Progenitor cell of endocrine pancreas (in vitro differentiated cells): ENCODE measurements at places on chromosomes 3 and 15. TPM values are rescaled to one million over a fixed set of nuclear protein-coding genes. Genes with fewer than 3 reads are reported as not detected.

Gene PXK
- total RNA-seq = 11.7 and 12.5 TPM in 2 replicates

Gene ISLR
- total RNA-seq = not detected in 2 replicates

DNA sequence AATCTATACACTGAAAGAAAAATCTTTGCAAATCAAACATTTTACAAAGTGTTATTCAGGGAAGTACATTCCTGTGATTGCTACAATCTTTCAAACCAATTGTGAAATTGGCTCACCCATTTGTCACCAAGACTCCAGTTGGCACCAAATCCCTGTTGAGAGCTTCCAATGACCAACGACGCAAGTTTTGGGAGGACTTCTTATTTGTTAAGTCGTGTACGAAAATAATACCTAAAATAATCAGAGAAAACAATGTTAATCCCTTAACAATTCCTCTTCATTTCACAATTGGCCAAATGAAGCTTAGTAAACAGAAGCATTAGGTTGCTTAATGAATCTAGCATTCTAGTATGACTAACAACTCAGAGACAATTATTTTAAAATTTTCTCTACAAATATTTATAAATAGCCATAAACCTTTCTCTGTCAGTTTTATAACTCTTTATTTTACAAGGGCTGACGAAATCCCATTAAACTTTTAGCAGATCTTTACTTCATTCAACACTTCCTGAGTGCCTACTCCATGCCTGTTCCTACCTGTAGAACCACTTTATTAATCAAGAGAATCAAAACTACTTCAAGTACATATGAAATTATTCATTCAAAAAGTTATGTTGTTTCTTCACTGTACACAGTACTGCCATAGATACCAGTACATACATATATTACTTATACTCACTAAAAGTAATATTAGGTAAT is 24.0 kb upstream of the HGD start:
- DNase-seq = no peak
- peaks cover 23% of the 10 kb centered on the region for H3K36me3 ChIP-seq
- H3K27ac ChIP-seq = no peak overlapping the region
- H3K4me3 ChIP-seq = no peak overlapping the region
- no peaks in the 10 kb centered on the region for H3K27me3 ChIP-seq
- no peaks in the 10 kb centered on the region for H3K4me1 ChIP-seq

Gene DUOX1
- total RNA-seq = 1.4 and 1.6 TPM in 2 replicates

Gene CCR3
- total RNA-seq = not detected in 2 replicates

- DNase-seq = no peak
- H3K4me1 ChIP-seq = peaks cover 7% of the 10 kb centered on the region
- no peak overlapping the region for H3K4me3 ChIP-seq
- no peaks in the 10 kb centered on the region for H3K36me3 ChIP-seq
- H3K27ac ChIP-seq = no peak overlapping the region
These were observed 234.7 kb upstream of the GPR149 start for GRCh38 chr3:154664714-154665113.

Gene C3orf49
- total RNA-seq = not detected in 2 replicates

DNA sequence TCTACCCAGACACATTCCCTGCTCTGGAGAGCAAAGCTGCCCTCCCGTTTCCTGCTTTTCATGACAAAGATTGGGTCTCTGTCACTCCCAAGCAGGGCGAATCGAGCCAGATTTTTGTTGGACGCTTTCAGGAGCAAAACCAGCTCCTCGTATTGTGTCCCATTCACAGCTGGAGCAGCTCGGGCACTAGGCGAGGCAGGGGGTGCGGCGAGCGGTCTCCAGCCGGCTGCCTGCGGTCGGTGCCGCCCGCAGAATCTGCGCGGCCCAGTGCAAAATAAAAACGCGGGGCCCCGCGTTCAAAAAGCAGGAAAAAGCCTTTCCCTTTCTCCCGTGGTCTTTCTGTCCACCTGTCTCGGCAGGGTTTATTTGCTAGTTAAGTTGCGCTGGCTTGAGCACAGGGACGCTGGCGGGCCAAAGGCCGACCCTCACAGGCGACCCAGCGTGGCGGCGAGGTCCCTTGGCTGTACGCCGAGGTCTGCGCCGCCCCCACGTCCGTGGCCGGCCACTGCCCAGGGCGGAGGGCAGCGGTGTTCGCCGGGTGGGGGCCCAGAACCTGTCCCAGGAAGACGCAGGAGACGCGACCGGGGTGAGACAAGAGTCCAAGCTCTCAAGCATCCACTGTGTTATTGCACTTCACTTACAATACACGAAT is 71.2 kb downstream of the CYP19A1 start:
- peaks cover 23% of the 10 kb centered on the region for H3K27me3 ChIP-seq
- peaks cover 4% of the 10 kb centered on the region for H3K4me1 ChIP-seq
- no peaks in the 10 kb centered on the region for H3K36me3 ChIP-seq
- peak overlapping the region; percentile 72 for H3K4me3 ChIP-seq

- H3K4me3 ChIP-seq = no peak overlapping the region
- H3K27me3 ChIP-seq = no peaks in the 10 kb centered on the region
- H3K4me1 ChIP-seq = peaks cover 18% of the 10 kb centered on the region
- H3K36me3 ChIP-seq = no peaks in the 10 kb centered on the region
These were observed 57.9 kb upstream of the ST3GAL6 start for GRCh38 chr3:98705212-98705611.

- peaks cover 2% of the 10 kb centered on the region for H3K36me3 ChIP-seq
- peaks cover 15% of the 10 kb centered on the region for H3K27me3 ChIP-seq
- no peak overlapping the region for H3K4me3 ChIP-seq
- peaks cover 13% of the 10 kb centered on the region for H3K4me1 ChIP-seq
- no peak overlapping the region for H3K27ac ChIP-seq
- DNase-seq = no peak
These were observed 12.6 kb upstream of the STARD5 start for GRCh38 chr15:81336568-81336967.

Gene MST1R
- 4.4 and 6.5 TPM in 2 replicates for total RNA-seq

Gene CSPG4
- total RNA-seq = 0.41 and 0.51 TPM in 2 replicates

Gene CNTN6
- 0.17 and 0.36 TPM in 2 replicates for total RNA-seq

- H3K27me3 ChIP-seq = peaks cover 4% of the 10 kb centered on the region
- H3K36me3 ChIP-seq = peaks cover 1% of the 10 kb centered on the region
- no peaks in the 10 kb centered on the region for H3K4me1 ChIP-seq
- no peak overlapping the region for H3K4me3 ChIP-seq
- no peak for DNase-seq
These were observed 29.7 kb upstream of the FBLN2 start for GRCh38 chr3:13519006-13519791.

- peaks cover 25% of the 10 kb centered on the region for H3K4me1 ChIP-seq
- no peaks in the 10 kb centered on the region for H3K27me3 ChIP-seq
- DNase-seq = no peak
- H3K36me3 ChIP-seq = peaks cover 11% of the 10 kb centered on the region
- peak overlapping the region; percentile 99 for H3K27ac ChIP-seq
- H3K4me3 ChIP-seq = peak overlapping the region; percentile 94
These were observed 1.4 kb upstream of the NDUFAF3 start for GRCh38 chr3:49020330-49021212.

GRCh38 chr3:131216801-131217200 is 164.8 kb upstream of the NUDT16 start:
- H3K4me1 ChIP-seq = no peaks in the 10 kb centered on the region
- no peak overlapping the region for H3K4me3 ChIP-seq
- H3K36me3 ChIP-seq = peaks cover 2% of the 10 kb centered on the region
- no peaks in the 10 kb centered on the region for H3K27me3 ChIP-seq
- H3K27ac ChIP-seq = no peak overlapping the region
